ENCODE measurements at places on chromosomes 2 and 18.

- DNase-seq: no peak
Observed at GRCh38 chr2:68825866-68826265, 45.3 kb downstream of the BMP10 start.

GRCh38 chr2:52335727-52336126 is 1303.8 kb upstream of the NRXN1 start:
- no peak for DNase-seq

DNA sequence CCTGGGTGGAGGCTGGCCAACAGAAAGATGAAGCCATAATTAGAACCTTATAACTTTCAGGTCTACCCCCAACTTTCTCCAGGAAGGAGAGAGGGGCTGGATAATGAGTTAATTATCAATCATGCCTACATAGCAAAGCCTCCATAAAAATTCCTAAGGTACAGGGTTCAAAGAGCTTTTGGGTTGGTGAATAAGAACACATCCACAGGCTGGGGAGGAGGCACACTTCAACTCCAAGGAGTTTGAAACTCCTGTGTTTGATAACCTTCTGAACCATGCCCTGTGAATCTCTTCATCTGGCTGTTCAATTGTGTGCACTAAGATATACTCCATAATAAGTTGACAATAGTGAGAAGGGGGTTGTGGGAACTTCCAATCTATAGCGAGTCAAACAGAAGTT is 552.3 kb downstream of the TDRD15 start:
- DNase-seq: no peak

GRCh38 chr18:61362511-61362910 is 29.3 kb downstream of the CDH20 start:
- no peak for DNase-seq

DNA sequence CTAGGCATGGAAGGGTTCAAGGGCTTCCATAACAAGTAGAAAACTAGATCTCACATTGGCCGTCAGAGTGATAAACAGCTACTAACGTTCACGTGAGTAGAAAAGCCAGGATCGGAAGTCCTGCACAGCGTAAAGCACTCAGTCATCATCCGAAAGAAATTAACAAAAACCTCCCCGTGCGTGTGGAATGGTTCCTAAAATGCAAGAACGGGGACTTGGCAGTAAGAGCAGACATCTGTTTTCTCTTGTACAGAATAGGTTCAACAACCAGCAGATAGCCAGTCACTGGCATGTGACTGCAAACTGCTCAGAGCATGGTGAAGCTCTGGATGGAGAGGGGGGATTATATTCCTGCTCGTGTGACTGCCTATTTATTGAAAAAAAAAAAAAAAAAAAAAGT is 106.9 kb upstream of the ITGB6 start:
- DNase-seq: no peak

DNA sequence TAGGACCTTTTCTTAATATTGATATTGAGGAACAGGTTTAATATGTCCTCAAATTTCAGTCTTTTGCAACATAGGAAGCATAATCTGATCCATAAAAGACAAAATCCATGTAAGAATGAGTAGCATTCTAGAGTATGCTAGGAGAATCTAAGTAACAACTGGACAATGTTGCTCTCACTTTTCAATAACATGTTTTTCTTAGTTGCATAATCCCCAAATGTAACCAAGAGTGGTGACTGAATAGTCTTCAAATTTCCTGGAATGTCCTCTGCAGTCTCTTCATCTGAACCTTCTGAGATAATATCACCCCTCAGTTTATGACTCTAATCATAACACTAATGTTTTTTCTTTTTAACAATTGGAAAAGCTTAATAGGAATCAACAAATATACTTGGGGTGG is 110.0 kb upstream of the ZEB2 start:
- no peak for DNase-seq

DNA sequence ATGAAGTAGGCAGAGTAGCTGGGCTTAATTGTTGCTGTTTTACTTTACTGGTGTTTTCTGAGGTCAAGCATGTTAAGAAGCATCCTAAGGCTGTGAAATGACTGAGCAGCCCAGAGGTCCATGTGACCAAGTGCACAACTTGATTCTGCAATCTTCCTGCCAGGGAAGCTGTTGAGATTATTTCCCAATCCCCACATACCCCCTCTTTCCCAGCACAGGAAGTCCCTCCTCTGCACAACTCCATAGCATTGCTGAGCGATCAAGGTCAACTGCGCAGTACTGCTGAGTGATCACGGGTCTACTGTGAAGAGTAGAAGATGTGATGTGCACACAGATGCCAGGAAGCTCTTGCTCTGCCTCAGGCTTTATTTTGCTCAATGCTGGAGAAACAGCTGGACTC is 105.8 kb downstream of the GALNT14 start:
- no peak for DNase-seq

DNA sequence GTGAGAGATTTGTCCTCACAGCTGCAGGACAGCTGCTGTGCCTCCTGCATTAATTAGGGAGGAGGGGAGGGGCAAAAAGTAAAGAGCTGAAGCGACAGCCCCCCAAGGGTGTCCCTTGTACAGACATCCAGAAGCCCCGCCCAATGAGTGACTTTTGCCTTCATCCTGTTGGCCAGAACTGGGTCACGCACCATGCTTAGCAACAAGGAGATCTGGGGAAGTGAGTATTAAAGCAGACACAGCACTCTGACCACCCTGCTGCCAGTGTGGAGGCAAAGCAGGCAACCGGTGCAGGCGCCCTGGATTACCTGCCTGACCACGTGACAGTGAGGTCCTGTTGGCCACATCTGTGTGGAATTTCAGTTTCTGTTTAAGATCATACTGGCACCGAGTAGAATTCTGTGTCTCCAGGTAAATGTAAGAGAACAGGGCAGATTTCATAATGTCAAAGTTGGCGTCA is 21.5 kb upstream of the BIN1 start:
- DNase-seq: no peak

DNA sequence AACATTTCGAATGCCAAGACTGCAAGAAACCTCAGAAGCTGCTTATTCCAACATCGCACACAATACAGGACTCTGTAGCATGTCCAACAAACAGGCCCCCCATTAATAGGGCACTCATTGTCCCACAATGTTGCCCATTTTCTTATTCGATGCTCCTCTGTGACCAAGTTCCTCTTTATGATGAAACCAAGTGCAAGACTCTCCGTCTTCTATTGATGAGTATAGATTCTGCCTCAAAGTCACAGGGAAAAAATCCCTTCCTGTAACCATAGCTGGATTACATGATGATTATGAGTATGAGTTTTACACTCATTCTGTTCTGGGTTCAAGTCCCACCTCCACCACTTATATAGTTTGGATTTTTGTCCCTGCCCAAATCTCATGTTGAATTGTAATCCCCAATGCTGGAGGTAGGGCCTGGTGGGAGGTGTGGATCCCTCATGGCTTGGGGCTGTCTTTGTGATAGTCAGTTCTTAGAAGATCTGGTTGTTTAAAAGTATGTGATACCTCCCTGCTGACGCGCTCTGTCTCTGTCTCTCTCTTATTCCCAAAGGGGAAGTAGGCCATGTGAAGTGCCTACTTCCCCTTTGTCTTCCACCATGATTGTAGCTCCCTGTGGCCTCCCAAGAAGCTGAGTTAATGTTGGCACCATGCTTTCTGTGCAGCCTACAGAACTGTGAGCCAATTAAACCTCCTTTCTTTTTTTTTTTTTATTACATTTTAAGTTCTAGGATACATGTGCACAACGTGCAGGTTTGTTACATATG is 148.7 kb downstream of the OSR1 start:
- DNase-seq: no peak

GRCh38 chr2:8282858-8283252 is 399.0 kb upstream of the ID2 start:
- peak; percentile 23 for DNase-seq

- DNase-seq: no peak
Observed at GRCh38 chr2:100821255-100821910, 1.4 kb downstream of the NPAS2 start.

DNA sequence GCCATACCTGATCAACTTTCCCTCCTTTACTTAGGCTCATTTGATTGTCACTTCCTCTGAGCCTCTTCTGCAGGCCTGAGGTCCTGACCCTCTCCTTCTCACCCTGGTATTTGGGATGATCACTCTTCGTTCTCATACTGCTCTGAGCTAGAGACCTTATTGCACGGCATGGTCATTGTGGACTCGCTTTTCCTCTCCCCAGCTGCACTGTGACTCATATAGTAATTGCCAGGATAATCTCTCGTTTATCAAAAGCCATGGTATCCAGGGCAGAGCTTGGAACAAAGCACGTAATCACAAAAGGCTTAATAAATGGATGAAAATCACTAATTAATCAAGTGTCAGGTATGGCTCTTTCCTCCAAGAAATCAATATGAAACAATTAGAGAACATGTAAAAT is 40.9 kb upstream of the TRIB2 start:
- DNase-seq: no peak

DNA sequence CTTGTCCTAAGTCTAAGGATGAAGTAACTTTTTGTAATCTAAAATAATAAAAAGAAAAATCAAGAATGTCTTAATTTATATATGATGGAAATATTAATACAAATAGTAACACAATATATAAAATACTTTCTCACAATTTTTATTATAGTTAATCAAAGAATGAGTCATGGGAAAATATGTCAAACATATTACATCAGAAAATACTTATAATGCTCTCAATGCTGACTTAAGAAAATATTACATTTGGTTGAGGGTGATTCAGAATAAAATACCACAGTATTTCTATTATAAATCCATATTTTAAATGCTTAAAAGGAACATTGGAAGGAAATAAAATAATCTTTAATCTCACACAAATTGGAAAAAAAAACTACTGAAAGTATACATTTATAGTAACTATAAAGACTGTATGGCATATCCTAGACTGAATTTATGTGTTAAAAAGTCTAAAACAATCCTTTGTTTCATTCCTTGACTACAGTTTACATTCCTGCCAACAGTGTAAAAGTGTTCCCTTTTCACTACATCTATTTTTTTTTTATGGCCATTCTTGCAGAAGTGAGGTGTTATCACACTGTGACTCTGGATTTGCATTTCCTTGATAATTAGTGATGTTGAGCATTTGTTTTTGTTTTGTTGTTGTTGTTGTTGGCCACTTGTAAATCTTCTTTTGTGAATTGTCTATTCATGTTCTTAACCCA is 1573.5 kb upstream of the ACVR2A start:
- no peak for DNase-seq

DNA sequence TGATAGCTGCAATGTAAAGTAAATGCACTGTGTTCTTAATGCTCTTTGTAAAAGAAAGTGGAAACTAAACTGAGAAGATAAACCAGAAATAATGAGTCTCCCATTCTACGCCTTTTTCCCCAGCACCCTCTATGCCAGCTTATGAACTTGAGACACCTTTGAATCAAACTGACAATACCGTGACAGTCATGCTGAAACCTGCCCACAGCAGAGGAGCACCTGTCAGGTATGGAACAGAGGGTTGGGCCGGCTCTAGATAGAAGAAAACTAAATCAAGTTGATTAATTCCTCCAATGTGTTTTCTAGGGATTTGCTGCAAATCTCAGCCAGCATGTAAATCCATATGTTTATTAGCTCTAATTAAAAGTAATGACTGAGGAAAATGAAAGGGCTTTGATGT is 520.6 kb upstream of the RAB12 start:
- DNase-seq: no peak

DNA sequence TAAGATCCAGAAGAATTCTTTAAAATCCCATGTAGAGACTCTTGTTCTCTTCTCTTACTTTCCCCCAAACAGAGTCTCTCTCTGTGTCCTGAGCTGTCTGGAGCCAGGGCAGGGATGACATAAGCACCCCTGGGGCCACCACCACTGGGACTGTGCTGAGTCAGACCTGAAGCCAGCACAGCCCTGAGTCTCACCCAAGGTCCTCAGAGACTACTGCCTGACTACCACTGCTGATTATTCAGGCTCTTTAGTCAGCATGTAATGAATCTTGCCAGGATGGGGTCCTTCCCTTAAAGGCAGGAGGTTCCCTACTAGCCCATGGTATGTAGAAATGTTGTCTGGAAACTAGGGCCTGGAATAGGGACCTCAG is 34.9 kb upstream of the DYNC1I2 start:
- DNase-seq: no peak

DNA sequence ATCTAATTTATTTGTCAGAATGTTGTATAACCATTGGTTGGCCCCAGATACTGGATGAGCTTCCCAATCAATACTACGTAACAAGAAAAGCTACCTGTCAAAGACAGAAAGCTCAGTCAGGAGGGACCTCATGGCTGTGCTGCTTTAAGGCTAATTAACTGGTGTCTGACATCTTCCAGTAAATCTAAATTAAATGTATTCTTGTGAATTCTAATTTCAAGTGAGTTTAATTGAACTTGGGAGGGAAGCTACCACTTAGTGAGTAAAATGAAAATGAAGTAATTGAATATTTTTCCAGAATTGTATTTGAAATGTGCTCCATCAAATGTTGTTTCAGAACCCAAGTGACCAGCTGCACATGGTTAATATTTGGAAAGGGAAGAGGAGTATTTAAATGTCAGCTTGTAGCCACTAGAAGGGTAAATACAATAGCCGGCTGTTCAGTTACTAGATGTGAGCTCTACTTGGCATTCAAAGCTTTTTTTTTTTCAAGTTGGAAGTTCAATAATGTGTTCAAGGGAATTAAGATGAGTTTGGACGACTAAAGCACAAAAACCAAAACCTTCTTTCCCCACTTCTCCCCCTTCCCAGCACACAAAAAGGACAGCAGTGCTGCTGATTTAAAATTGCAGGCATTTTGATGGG is 62.0 kb downstream of the GPR39 start:
- no peak for DNase-seq

GRCh38 chr2:222977121-222977520 is 74.9 kb upstream of the KCNE4 start:
- DNase-seq: no peak

DNA sequence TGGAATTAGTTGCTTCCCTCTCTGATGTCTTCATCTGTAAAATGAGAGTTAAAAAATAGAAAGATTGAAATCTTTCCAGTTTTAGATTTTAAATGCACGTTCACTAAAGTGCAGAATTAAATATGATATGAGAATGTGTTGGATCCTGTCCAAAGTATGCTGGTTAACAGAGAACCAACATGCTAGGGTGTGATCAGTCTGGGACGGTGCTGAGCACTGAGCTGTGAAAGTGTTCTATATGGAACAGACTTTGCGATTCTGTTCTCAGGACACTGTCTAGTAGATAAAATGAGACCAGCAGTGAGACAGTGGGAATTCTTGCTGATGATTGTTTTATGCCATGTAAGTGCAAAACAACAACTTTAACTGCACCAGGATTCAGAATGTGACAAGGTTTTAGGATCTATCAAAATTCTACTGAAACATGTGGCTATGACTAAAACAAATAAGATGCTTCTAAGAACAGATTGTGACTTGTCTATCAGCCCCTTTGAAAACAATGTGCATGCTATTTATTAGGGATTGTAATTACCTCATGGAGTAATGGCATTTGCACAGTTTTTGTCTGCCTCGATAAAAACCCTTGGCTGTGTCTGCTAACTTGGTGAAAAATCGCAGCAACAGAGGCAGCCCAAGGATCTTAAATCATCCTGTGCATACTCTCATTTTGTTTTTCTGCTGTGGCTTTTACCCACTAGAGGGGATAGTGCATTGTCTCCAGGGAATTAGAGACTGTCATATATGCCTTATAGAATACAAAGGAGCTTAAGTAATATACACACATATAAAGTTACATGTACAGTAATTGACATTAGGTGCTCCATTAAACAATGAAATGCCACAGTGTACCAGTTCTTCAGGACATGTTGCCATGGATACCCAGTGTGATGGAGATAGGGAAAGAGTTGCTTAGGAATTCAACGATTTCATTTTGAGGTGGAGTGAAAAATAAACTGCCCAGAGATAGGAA is 55.1 kb downstream of the MAP3K20 start:
- no peak for DNase-seq

All from CD4-positive, alpha-beta T cell treated with Interleukin-12 subunit alpha and Interleukin-12 subunit beta, for 1 hour (primary cell).